MCF 10A (cell line): ENCODE measurements at places on chromosomes 3 and 15. TPM values are rescaled to one million over a fixed set of nuclear protein-coding genes. Genes with fewer than 3 reads are reported as not detected.
A peak's percentile ranks its signal among the peaks of the same experiment; 100 is the strongest.

The SACM1L gene
- total RNA-seq = 39.3 and 44.5 TPM in 2 replicates

The TF gene
- total RNA-seq = 0.12 and 0.19 TPM in 2 replicates

The C3orf49 gene
- not detected in 2 replicates for total RNA-seq

GRCh38 chr3:123311201-123311600, 109.5 kb downstream of the SEC22A start:
- no peak for DNase-seq

- no peak for DNase-seq
Observed at GRCh38 chr3:143707848-143708247, 140.4 kb downstream of the SLC9A9 start.

DNA sequence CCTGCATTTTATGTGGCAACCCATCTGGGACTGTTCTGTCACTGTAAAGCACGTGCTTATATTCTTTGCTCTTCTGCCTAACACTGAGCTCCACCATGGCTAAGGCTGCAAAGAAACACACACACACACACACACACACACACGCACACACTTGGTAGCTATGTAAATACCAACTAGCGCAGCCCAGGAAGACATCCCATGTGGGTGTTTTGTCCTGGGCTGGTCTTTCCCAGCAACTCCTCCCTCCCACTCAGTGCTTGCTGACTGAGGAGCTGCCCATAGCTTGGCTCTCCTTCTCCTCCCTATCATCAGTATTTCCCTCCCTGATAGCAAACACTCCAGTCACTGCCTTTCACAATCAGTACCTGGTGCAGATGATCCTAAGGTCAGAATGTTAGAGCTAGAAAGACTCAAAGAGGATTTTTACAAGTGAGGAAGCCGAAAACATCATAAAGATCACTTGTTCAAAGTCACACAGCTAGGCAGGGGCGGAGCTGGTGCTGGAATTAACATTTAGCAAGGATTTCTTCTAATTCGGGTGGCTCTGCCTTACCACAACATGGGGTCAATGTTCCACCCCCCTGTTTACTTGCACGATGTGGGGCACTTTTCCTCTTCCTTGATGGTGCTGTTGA, 377.1 kb upstream of the TBL1XR1 start:
- DNase-seq = peak; percentile 78

- DNase-seq = no peak
Observed at GRCh38 chr3:48012659-48013058, 3.6 kb downstream of the MAP4 start.

The ACAD11 gene
- total RNA-seq = 30.9 and 31.9 TPM in 2 replicates

GRCh38 chr3:13459605-13460340, 20.3 kb upstream of the HDAC11 start:
- DNase-seq = no peak

- DNase-seq = no peak
Observed at GRCh38 chr15:25844981-25845680, 18.0 kb downstream of the ATP10A start.

DNA sequence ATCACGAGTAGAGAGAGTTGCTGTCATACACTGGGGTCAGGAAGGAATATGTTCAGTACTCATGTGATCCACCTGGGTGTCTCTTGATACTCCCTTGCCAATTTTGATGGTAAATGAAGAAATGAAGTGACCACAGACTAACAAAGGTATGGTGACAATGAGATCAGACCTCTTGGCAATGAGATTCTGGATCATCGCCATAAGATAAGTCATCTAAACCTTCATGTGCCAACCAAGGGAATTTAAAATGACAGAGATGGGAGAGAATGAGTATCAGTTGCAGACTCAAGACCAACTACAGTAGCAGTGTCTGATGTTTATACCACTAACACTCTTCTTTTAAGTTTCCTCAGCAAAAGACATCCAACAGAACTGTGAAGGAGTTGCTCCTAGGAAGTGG, 601.0 kb downstream of the MECOM start:
- peak; percentile 8 for DNase-seq

- peak; percentile 8 for DNase-seq
Observed at GRCh38 chr15:35736150-35736549, 190.2 kb upstream of the DPH6 start.

DNA sequence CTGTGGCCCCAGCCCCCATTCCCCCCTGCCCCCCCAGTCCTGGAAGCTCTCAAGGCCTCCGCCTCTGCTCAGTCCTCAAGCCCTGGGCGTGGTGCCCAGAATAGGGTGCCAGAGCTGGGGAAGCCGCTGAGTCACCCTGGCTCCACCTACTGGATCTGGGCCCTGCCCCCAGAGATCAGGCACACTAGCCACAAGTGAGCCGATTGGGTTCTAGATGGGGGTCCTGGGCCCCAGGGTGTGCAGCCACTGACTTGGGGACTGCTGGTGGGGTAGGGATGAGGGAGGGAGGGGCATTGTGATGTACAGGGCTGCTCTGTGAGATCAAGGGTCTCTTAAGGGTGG, 5.7 kb downstream of the EIF4G1 start:
- peak; percentile 99 for DNase-seq

The TM4SF4 gene
- not detected in 2 replicates for total RNA-seq

DNA sequence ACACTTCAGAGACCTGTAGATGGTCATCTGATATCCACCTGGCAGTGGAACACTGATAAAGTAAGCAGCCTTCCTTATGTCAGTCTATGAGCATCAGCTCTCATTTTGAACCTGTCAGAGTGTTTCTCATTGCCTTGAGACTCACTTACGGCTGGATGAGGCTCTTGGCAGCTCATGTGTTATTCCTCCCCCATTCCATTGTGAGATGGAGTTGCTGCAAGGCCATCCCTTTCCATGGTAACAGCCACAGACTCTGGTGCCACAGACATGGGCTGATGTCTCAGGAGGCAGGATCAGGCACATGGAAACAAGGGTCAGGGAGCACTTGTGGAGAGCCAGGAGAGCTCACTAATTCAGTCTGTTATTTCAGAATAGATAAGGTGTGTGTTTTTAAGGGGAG, 11.9 kb downstream of the KCNAB1 start:
- DNase-seq = no peak

The SLC33A1 gene
- total RNA-seq = 65.6 and 91.7 TPM in 2 replicates

GRCh38 chr3:101913168-101913567, 63.9 kb downstream of the NFKBIZ start:
- peak; percentile 56 for DNase-seq

- no peak for DNase-seq
Observed at GRCh38 chr3:88058306-88058580, 562 bp downstream of the CGGBP1 start.

The PFKFB4 gene
- total RNA-seq = 3.4 and 4.6 TPM in 2 replicates

DNA sequence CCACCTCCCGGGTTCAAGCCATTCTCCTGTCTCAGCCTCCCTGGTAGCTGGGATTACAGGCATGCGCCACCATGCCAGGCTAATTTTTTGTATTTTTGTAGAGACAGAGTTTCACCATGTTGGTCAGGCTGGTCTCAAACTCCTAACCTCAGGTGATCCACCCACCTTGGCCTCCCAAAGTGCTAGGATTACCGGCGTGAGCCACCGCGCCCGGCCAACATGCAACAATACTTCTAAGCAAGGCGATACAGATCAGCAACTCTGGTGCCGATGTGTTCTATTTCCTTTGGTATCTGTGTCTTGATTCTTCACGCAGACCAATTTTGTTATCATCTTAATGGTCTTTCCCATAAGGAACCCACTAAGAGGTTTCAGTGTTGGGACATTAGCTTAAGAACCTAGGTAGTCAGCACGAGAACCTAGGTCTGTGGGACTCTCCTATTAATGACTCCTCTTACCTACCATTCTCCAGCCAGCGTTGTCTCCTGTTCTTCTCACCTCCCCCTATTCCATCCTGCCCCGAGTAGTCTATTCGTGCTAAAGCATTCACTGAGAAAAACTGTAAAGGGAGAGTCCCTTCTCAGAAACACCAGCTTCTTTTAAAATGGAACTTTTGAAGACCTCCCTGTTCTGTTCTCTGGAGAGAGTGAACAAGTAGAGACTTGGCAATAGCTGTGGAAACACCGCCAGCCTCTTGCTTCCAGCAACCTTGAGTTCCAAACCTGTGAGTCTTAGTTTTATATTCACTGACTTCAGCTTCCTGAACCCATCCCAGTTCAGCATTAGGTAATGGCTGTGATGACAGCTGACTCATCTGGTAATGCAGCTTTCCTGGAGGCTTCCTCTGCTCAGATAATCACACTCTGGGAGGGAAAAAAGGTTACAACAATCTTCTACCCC, 61.2 kb downstream of the TSC22D2 start:
- peak; percentile 96 for DNase-seq

DNA sequence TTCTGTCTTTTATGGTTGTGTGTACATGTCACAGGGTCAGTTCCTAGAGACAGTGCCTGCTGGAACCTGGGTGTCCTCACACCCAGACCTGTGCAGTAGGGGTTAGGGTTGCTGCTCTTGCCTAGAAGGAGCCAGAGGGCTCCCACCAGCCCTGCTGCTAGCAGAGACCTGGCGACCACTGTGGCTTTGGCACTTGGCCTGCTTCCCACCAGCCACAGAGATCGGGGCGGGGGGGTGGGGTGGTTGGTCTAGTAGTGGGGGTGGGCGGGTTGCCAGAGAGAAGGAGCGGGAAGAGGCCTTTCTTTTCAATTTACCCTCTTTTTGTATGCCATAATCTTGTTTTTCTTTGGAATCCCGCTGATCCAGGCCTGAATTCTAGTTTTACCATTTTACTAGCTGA, 29.4 kb downstream of the EEFSEC start:
- no peak for DNase-seq

- no peak for DNase-seq
Observed at GRCh38 chr15:44736181-44736765, at the start of gene TRIM69. Gene TRIM69 (plus strand): TSS chr15:44736528. CDS start chr15:44736705, 177 bp downstream.

The GUCA1C gene
- total RNA-seq = not detected in 2 replicates

The EFCC1 gene
- total RNA-seq = not detected in 2 replicates

GRCh38 chr3:192079098-192079497, 618.1 kb downstream of the PYDC2 start:
- DNase-seq = peak; percentile 7

DNA sequence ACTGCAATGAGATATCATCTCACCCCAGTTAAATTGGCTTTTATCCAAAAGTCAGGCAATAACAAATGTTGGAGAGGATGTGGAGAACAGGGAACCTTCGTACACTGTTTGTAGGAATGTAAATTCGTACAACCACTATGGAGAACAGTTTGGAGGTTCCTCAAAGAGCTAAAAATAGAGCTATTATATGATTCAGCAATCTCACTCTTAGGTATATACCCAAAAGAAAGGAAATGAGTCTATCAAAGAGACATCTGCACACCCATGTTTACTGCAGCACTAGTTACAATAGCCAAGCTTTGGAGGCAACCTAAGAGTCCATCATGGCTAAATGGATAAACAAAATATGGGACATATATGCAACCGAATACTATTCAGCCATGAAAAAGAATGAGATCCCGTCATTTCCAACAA, 68.0 kb upstream of the HES1 start:
- no peak for DNase-seq

- DNase-seq = peak; percentile 30
Observed at GRCh38 chr3:12897381-12898289, 56.3 kb upstream of the RPL32 start.

The HPS3 gene
- 7.7 and 11.1 TPM in 2 replicates for total RNA-seq

- peak; percentile 85 for DNase-seq
Observed at GRCh38 chr3:124263168-124263567, 271.2 kb upstream of the ROPN1 start.
